Activated CD4-positive, CD25-positive, alpha-beta regulatory T cell treated with anti-CD3 and anti-CD28 coated beads, Interleukin-2, amount 50 U/mL, for 16 hours (primary cell): ENCODE measurements at places on chromosomes 2 and 18.

DNA sequence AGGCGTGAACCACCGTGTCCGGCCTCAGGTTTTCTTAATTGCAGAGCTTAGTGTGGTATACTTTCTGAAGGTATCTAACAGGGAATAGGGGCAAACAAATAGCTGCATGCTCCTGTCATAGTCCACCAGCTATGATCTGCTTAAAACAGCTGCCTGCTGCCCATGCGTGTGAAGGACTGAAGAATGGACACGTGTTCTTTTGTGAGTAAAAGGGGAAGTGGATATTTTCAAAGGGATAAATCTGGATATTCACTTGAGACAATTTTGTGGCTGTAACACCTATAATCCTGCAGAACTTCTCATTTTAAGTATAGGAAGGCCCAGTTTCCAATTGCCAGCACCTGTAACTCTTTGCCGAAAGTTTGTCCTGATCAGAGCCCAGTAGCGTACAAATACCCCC lies 44.7 kb downstream of the TRPM8 start:
- no peak for DNase-seq

GRCh38 chr2:55231546-55232083 lies 478 bp downstream of the CLHC1 start:
- no peak for DNase-seq

DNA sequence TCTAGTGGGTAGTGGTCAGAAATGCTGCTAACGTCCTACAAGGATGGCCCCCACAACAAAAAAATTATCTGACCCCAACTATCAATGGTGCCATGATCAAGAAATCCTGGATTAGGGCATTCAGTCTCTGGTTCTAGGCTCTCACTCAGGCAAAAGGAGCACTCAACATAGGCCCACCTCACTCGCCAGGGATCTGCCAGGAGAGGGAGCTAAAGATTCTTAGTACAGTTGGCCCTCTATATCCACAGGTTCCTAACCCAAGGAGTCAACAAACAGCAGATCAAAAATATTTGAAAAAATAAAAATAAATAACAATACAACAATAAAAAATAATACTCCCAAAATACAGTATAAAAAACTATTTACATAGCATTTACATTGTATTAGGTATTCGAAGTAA lies 10.0 kb downstream of the SLC4A5 start:
- no peak for DNase-seq

GRCh38 chr2:16932826-16933225 lies 267.2 kb upstream of the CYRIA start:
- no peak for DNase-seq

GRCh38 chr2:180205621-180206235 lies 198.6 kb upstream of the CWC22 start:
- DNase-seq = no peak

GRCh38 chr2:175275539-175275938 lies 94.0 kb upstream of the ATP5MC3 start:
- no peak for DNase-seq

GRCh38 chr2:5846881-5847280 lies 154.7 kb downstream of the SOX11 start:
- DNase-seq = no peak

GRCh38 chr2:182055993-182056392 lies 70.3 kb downstream of the PPP1R1C start:
- DNase-seq = no peak

GRCh38 chr2:41576423-41576822 lies 471.4 kb upstream of the PKDCC start:
- DNase-seq = no peak

GRCh38 chr2:122100346-122100745 lies 344.9 kb downstream of the TSN start:
- DNase-seq = no peak

DNA sequence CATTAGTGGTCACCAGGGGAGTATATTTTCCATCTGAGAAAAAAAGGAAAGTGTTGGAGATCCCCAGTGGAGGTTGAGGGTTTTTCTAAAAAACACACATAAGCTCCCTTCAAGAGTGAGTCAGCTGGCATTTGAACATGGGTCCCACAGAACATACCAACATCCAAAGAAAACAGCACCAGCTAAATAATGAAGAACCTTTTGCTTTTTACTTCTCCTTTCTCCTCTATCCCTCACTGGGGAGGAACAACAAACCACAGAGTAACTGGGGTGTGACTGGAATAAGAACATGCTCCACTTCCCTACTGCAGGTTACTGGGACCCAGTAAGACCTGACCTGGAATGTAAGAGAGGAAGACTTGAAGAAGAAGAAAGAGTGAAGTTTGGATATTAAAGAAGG lies 56.5 kb upstream of the RAPH1 start:
- no peak for DNase-seq

- no peak for DNase-seq
Observed at GRCh38 chr2:40325116-40325515, 126.8 kb downstream of the SLC8A1 start.

DNA sequence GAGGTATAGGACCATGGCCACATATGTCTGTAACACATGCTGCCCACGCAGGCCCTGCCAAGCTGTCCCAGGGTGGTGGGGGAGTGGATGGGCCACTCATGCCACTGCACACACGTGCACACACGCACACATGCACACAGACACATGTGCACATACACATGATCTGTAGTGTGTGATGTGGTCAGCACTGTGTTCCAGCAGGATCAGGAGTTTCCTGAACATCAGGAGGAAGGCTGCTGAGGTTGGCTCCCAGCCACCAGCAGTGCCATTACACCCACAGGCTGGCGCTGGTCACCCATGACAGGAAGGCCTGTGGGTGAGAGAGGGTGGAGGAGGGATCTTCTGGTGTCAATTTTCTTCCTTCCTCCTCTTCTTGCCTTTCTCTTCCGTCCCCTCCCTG lies 44.7 kb downstream of the POMC start:
- no peak for DNase-seq

DNA sequence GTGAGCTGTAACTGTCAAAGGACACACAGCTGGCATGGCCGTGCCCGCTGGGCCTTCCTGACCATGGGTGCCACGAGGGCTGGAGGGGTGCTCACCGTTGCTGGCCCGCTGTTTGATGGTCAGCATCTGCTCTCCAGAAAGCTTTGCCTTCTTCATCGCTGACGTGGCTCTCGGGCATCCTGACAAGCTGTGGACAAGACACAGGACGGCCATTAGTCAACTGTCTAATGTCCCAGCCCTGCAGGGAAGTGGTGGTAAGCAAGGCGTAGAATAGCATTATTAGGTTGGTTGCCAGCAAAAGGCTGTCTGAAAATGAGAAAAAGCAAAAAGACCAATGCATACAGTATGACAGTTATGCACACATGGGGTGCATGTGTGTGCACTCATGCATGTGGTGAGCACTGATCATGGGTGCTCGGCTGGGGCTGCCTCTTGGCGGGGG lies 64.7 kb upstream of the PXDN start:
- no peak for DNase-seq

DNA sequence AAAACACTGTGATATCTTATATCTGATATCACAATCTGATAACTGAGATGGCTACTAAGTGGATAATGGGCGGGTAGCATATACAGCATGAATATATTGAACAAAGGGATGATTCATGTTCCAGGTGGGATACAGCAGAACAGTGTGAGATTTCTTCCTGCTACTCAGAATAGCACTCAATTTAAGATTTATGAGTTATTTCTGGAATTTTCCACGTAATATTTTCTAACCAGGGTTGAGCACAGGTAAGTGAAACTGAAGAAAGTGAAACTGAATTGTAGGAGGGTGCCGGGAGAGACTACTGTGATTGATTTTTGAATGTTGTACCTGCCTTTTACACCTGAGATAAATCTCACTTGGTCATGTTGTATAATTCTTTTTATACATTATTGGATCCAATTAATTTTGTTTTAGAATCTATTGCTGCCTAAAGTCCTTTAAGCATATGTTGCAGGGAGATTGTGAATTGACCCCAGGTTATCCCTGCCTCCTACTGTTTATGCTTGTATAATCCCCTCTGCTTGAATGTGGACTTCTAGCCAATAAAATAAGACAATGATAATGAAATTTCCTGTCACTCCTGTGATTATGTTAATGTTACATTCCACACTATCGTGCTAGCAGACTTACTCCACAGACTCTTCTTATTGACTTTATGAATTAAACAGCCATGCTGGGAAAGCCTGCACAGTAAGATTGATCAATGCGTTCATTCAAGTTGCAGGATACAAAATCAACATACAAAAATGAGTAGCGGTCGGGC lies 67.6 kb upstream of the RBBP8 start:
- DNase-seq = no peak

GRCh38 chr2:144396318-144396717 lies 123.6 kb downstream of the ZEB2 start:
- DNase-seq = no peak

DNA sequence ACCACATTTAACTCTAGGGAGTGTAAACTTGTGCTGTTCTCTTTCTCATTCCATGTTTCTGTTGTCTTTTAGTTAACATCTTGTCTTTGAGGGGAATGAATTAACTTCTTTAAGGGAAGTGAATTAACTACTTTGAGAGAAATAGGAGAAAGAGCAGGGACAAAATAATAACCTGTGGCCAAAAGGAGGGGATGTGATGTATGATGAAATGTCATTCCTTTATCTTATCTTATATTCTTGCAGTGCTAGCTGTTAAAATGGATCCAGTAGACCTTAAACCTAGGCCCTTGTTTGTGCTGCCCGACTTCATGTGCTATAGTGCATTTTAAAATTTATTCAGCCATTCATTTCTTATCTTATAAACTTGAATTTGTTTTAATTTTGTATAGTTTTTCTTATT lies 18.4 kb downstream of the ABI2 start:
- no peak for DNase-seq

- DNase-seq = no peak
Observed at GRCh38 chr2:176076796-176077195, 7.0 kb downstream of the EVX2 start.

- DNase-seq = no peak
Observed at GRCh38 chr2:191686066-191686465, 8.1 kb downstream of the NABP1 start.

DNA sequence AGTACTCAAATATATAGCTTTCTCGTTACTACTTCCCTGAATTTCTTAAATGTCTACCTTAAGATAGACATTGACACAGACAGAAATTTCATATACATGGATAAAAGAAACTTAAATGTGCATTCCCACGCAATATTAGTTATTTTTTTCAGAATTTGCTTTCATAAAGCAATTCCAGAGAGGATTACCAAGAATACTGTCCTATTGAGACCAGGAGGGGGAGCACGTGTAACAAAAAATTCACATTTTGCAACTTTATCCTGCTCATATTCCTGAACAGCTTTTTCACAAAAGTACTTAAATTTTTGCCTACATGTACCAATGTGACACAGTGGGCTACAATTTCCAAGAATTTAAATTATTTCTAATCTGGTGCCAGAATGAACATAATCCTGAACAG lies 30.7 kb upstream of the ERCC3 start:
- no peak for DNase-seq

GRCh38 chr2:201008296-201008829 lies 44.9 kb upstream of the ORC2 start:
- no peak for DNase-seq

GRCh38 chr2:234447189-234447588 lies 49.7 kb downstream of the ARL4C start:
- DNase-seq = no peak

DNA sequence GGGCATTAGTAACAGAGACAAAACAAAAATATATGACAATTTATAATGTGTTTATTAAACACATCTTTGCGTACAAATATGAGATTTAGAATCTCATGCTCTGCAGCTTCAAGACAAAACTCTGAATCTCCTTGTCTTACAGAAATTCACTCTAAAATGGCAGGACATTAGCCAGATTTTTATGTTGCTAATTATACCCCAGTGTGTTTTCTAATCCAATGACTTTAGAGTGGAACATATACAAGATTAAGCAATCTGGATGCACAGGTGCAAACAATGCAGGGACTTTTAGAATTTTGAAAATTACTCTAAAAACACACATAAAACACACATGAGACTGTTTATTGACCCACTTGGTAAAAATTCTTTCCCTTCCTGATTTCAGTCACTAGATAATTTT lies 85.9 kb downstream of the CALCRL start:
- no peak for DNase-seq

DNA sequence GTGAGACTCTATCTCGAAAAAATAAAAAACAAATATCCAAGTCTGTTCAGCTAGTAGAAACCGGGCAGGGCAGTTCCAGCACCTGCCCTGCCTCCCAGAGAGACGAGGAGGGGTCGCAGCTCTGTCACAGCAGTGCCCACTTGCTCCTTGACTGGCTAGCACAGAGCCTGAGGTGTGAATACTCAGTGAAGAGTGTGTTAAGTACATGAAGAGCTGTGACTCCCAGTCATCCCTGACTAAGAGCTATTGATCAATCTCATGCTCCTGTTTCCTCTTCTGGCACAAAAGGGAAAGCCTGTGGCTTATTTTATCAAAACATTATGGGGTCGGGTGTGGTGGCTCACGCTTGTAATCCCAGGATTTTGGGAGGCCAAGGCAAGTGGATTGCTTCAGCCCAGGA lies 83.0 kb upstream of the FZD7 start:
- no peak for DNase-seq

- no peak for DNase-seq
Observed at GRCh38 chr18:35662293-35663062, 80.9 kb downstream of the GALNT1 start.

GRCh38 chr2:177072090-177072489 lies 140.5 kb upstream of the HNRNPA3 start:
- DNase-seq = no peak

DNA sequence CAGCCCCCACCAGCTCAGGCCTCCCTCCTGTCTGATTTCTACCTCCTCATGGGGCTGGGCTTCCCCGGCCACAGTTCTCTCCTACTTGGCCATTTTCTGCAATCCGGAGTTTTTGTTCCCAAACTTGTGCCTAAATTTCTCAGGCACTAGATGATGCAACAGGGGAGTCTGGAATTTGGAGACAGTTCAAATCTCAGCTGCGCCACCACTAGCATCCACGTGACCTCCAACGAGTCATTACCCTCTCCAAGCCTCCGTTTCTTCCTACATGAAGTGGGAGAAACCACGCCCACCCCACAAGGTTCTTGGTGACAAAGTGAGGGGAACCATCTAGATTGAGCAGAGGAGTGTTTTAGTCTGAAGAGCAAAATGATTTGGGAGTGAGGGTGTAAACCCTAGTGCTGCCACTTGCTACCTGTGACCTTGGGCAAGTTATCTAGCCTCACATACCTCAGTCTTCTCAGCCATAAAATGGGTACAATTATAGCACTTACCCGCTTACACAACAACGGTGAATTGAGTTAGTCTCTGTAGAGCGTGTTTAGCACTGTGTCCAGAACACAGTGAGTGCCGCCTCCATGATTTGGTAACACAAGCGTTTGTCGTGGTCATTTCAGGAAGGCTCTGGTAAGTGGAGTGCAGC lies 61.4 kb upstream of the ASAP2 start:
- DNase-seq = no peak
